Coronary artery (tissue), 2 donors: ENCODE measurements at places on chromosomes 12 and 14.
A peak's percentile ranks its signal among the peaks of the same experiment; 100 is the strongest.

GRCh38 chr14:32417956-32418552, 89.0 kb downstream of the AKAP6 start:
- no peak for DNase-seq

GRCh38 chr12:8032242-8033152, at the start of gene FOXJ2:
Gene FOXJ2, plus strand, starts transcription at chr12:8032716. Its CDS starts 7,117 bp downstream, at chr12:8039833.
- DNase-seq: peak; percentile 90

- peak; percentile 12 for DNase-seq
Observed at GRCh38 chr14:75486318-75486717, 36.0 kb upstream of the BATF start.

DNA sequence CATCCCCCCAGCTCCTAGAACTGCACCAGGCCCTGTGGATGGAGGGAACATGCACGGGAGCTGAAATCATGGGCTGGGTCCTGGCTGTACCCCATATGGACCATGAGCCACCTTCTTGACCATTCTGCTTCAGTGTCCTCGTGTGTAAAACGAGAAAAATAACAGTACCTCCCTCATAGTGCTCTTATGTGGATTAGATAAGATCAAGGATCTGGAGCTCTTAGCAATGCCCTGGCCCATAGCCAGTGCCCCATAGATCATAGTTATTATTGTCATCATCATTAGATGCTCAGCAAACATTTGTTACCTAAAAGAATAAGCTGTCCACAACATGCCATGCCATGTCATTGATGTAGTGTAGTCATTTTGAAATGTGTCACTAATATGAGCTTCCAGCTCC, 71.3 kb downstream of the SYNE3 start:
- DNase-seq: no peak

DNA sequence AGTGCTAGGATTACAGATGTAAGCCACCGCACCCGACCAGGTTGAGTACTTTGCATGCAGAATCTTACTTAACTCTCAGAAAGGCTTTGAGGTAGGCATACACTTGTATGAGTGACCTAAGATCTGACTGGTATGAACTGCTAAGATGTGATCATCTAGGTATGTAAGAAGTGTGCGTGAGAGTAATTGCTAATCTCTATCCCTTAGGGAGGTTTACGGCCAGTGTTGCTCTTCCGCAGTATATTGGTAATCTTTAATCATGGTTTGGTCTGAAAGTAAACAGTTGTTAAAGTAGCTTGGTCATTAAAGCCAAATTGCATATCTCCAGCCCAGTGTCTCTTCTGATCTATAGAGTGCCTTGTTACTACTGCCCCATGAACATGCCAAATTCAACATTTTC, 7.8 kb downstream of the UNG start:
- DNase-seq: no peak

- no peak for DNase-seq
Observed at GRCh38 chr12:121124402-121125109, 8.1 kb upstream of the P2RX7 start.

DNA sequence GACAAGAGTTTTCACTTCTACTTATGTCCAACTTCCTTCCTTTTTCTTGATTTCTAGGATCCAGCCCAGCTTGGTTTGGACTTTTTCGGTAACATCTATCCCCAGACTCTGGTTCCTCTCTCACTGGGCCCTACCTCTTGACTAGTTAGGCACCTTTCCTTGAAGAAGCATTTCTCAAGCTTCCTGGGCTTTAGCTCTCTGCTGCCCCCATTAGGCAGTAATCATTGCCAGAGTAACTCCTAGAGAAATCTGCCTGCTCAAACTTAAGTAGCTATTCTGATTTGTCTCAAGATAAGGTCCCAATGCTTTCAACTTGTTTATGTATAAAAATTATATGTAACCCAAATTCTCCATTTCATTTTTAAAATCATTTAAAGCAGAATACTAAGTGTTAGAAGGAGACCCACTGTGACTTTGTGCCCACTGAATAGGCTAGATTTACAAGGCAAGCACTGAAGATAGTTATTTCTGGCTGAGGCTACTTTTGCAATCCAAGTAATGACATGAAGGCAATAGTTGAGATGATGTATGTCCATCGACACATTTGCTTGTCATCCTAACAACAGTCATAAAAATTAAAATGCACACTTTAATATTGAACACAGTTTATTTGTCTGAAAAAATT, 275.0 kb upstream of the G2E3 start:
- no peak for DNase-seq

GRCh38 chr14:59863806-59864525, 6.6 kb downstream of the RTN1 start:
- DNase-seq: no peak

DNA sequence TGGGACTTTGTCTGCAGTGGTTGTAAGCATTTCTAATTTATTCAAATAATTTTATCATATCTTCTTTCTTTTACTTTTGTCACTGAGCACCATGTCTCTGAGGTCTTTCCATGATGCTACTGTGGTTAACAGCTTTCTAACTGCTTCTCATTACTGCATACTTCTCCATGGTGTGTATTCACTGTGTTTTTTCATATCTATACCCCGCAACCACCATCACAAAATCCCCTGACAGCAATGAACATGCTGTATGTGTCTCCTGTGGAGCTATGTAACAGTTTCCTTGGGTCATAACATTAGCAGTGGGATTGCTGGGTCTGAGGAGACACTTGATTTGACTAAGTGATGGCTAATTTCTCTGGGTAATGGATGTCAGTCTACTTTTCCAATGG, 29.2 kb upstream of the CHST11 start:
- no peak for DNase-seq
